Glomerular endothelial cell (primary cell): ENCODE measurements at places on chromosomes 2 and 18.

DNA sequence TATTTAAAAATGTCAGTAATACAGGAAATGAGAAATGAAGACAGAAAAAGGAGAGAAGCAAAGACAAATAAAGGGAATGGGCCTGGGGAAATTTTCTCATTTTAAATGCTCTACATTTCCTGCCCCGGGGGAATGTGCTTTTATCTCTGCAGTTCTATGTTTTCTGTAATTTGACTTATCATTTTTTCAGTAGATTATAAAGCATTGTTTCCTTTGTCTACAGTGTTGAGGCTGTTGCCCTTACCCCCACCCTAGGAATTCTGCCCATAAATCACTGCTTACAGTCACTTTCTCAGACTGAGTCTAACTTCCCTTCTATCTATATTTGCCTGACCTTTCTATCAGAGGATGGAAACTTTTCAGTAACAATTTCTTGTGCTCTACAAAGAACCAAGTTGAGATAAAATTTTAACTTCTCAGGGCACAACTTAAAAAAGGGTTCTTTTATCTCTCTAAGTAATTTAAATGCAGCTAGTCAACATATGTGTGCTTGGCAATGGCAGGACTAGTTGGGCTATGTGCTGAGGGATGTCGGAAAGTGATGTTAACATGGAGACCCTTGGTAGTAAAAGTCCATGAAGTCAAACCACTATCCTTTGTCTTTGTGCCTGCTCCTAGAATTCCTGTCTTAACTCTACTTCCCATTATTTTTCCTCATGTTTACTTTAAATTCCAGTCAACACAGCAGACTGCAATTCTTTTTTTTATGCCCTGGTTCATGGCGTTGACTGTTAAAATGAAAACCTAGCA, 146.5 kb upstream of the MMADHC start:
- DNase-seq, result no peak

DNA sequence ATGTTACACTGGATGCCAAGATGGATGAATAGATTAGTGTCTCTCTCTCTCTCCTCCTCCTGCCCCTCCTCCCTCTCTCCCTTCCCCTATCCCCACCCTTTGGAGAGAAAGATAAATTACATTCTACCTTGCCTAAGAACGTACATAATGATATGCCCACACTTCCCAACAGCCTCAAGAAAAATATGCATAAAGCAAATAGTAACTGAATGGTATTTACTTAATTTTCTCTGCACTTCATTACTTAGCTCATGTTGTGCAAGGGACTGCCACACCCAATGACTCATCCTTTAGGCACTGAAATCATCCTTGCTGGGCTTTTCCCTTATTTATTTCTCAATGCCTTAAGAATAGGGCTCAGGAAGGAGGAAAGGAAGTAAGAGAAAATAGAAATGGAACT, 137.3 kb upstream of the PID1 start:
- DNase-seq, result no peak

GRCh38 chr2:8542381-8543059, 139.3 kb upstream of the ID2 start:
- no peak for DNase-seq

GRCh38 chr2:216366777-216367471, 5.4 kb downstream of the MARCHF4 start:
- DNase-seq, result no peak

DNA sequence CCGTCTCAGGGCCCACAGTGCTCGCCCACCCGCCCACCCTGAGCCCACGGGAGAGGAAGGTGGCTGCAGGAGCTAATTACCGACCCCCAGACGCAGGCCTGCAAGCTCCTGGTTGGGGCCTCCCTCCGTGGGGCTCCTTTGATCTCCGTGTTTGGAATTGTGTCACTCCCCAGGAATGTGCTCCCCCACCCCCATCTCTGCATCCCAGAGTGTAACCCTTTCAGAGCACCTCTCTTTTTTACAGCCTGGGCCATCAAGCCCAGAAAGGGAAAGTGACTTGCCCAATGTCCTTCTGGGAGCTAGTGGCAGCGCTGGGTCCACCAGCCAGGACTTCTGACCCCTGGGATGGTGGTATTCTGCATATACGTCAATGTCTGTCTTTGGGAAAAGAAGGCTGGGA, 335.1 kb downstream of the CYRIA start:
- DNase-seq, result no peak

- DNase-seq, result no peak
Observed at GRCh38 chr2:165820296-165820695, 26.2 kb upstream of the GALNT3 start.

GRCh38 chr2:231685349-231686191, 22.8 kb upstream of the PTMA start:
- DNase-seq, result no peak

GRCh38 chr2:129255610-129256313, 723.7 kb upstream of the RAB6C start:
- no peak for DNase-seq

DNA sequence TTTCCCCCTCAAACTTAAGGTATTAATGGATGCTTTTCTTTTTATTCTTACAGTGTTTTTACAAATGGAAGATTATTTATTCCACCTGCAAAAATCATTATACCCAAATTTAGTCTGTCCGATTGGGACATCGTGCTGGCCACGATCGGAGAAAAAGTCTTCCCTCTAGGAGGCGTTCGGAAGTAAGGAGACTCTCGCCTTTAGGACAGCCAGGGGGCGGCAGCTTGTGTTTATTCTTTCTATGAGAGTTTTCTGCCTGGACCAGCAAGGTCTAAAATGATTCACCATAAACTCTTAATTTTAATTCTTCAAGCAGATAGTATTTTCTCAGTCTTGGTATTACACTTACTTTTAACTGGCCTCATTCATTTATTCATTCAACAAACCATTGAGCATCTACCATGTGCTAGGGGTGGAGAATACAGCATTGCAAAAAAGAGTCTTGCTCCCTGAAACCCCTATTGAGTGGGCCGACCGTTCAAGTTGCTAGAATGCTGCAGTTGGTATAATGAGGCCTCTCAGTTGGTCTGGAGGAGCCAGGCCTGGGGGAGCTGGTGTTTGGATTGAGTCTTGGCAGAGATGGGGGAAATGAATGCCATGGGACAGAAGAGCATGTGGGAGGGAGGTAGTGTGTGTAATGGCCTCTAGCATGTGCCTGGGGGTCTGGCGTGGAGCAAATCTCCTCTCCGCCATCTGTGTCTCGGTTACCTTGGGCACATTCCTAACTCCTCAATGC, 38.7 kb downstream of the DCDC2C start:
- DNase-seq, result no peak

DNA sequence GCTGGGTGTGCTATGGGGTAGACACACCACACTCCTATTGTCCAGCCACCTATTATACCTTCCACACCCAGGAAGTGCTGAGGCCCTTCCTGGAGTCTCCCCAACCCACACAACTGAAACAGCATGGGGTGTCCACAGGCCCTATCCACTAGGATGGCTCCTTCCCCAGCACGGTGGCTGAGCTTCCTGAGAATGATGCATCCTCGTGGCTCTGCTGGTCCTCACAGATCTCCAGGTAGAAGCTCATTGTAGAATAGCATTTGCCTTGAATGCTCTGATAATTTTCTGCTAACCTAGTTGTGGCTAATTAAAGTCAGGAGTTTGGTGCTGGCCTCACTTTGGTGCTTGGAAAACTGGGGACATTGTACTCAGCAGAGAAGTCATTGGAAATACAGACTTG, 182.6 kb downstream of the ANKRD30B start:
- DNase-seq, result no peak

- DNase-seq, result no peak
Observed at GRCh38 chr2:96404446-96405373, 69.1 kb downstream of the NCAPH start.

GRCh38 chr2:18907508-18907907, 318.1 kb upstream of the NT5C1B start:
- no peak for DNase-seq

DNA sequence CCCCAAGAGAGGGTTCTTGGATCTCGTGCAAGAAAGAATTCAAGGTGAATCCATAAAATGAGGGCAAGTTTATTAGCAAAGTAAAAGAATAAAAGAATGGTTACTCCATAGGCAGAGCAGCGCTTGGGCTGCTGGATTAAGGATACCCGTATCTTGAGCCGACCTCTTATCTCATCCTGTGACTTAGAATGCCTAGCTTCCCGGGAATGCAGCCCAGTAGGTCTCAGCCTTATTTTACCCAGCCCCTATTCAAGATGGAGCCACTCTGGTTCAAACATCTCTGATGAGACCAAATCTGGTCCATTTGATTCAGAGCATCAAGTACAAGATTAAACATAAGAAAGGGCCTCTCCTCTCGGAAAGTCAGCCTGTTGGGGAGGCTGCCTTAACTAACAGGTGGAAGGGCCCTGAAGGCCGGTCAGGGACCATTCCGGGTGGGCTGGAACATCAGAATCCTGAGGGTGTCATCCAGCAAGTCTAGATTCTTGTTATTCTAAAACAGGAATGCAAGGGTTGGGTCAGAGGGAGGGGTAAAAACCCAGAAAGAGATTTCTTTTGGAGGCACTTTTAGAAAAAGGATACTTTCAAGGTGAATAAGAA, 5.8 kb downstream of the PSD4 start:
- no peak for DNase-seq

GRCh38 chr2:234835738-234836137, 116.1 kb upstream of the SH3BP4 start:
- DNase-seq, result no peak

DNA sequence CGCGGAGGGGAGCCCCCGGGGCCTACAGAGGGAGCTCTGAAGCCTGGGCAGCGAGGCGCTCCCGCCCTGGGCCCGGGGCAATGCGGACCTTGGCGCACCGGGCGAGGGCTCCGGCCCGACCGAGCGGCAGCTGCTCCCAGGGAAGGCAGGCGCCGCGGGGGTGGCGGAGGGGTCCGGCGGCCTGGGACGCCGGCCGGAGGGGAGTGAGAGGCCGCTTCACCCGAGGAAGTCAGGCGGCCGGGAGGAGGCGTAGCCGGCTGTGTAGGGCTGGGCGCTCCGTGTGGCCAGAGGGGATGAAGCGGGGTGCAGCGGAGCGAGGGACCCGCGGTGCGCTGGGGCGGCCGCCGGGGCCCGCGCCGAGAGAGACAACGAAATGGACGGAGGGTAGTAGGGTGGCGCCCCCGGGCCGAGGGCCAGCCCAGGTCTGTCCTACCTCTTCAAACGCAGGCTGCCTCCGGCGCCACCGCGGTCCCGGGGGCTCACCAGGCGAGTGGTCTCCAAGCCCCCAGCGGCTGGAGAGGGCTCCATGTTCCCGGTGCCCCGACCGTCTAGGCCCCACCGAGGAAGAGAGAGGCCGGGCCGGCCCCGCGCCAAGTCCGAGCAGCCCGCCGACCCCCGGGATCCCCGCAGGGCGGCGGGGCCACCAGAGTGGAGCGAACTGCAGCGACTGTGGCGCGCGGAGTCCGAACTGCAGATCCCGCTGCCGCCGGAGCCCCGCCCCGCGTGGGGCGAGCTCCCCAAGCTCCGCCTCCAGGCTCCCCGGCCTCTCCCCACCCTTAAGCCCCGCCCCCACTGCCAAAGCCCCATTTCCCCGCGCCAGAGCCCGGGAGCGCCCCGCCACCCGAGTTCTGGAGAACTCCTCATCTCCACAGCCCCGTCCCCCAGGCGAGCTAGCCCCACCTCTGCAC, at the start of gene SLC30A3:
TSS of gene SLC30A3 (minus strand) at position 669 of the 908 bp plus-strand sequence. CDS start at position 528, 141 bp downstream.
- DNase-seq, result no peak

DNA sequence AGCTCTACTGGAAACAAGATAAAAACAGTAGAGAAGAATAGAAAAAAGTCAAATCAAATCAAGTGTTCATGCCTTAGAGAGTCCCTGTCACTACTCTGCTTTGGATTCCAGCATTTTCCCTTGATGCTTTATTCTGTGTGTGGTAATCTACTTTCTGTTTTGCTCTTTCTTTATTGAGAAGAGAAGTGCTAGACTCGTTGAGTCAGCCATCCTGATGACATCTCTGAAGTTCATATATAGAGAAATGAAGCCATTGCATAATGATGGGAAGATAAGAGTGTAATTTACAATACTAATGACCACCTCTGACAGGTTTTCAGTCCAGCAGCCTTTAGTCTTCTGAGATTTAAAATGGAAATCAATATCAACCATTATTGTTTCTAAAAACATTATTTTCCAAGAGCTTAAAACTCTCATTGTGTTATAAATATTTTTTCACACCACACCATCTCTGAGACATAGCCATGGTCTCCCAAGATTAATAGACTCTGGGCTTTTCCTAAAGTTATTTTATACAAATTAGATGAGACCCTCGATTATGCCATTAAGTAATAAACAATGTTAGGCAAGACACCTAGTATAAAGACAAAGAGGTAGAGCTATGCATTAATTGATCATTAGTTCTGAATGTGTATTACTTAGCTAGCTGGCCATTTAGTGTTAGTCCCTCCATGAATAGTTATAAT, 679.0 kb upstream of the ACVR2A start:
- DNase-seq, result no peak

DNA sequence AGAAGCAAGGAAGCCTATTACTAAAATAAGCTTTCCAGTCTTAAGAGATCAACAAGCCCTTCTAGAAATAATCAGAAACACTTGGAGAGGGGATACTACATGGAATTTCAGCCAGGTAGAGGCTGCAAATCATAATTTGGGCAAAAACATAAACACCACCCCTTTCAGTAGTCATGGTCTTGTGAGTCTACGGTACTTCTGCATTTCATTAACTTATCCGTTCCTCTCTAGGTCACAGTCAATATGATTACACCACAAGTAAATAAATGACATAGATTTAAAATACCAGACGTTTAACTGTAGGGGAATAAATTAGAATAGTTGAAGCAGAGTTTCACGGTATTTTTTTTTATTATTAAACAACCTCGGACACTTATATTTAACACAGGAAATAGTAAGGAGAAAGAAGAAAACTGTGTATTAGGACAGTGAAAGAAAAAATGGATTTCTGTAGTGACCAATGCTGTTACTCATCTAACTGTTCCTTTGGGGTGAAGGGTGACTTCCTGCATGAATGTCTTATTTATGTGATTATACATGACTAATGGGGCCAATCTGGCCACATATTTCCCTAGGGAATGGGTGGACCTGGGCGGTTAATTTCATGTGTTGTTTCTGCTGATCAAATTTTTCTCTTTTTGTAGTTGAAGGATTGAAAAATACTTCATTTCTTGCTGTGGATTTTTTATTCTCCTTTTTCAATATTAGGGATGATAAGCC, 456.6 kb upstream of the UBE2E3 start:
- DNase-seq, result peak; percentile 52

GRCh38 chr2:222423632-222424275, 589 bp upstream of the SGPP2 start:
- no peak for DNase-seq
